Left colon (tissue), 2 donors: ENCODE measurements at places on chromosomes 3 and 15. TPM values are rescaled to one million over a fixed set of nuclear protein-coding genes. Genes with fewer than 3 reads are reported as not detected.

Gene ZIC1
- not detected for total RNA-seq

Gene NLGN1
- total RNA-seq = 2.0 TPM

Gene RAB6B
- 8.3 TPM for total RNA-seq

Gene SSUH2
- 1.6 TPM for total RNA-seq

Gene ADAMTSL3
- 1.6 TPM for total RNA-seq

Gene CACNA1D
- total RNA-seq = 19.3 TPM

Gene DNAJA4
- total RNA-seq = 36.7 TPM

Gene IQCF2
- not detected for total RNA-seq

Gene CLDN18
- not detected for total RNA-seq

Gene CDHR4
- total RNA-seq = 0.20 TPM

Gene ATP13A4
- 14.2 TPM for total RNA-seq

Gene CCK
- not detected for total RNA-seq

Gene SLC6A11
- total RNA-seq = not detected

Gene GREM1
- 13.7 TPM for total RNA-seq

Gene CSTA
- 1.1 TPM for total RNA-seq

Gene HYAL3
- 2.2 TPM for total RNA-seq

Gene TGM5
- not detected for total RNA-seq

Gene LRRC34
- total RNA-seq = 0.39 TPM

Gene CA12
- 255 TPM for total RNA-seq

Gene SMCO1
- total RNA-seq = not detected

Gene CASR
- 0.55 TPM for total RNA-seq

Gene NAALADL2
- 20.7 TPM for total RNA-seq

Gene CLK3
- total RNA-seq = 92.9 TPM

Gene GNAT1
- total RNA-seq = not detected

Gene GPR27
- 0.70 TPM for total RNA-seq

Gene CHRD
- 2.1 TPM for total RNA-seq

Gene STAB1
- 111 TPM for total RNA-seq

Gene GALNT15
- total RNA-seq = 11.1 TPM

Gene ALDH1A2
- 5.4 TPM for total RNA-seq

Gene XXYLT1
- total RNA-seq = 8.0 TPM

Gene PSMA4
- total RNA-seq = 127 TPM

Gene CYP1A2
- total RNA-seq = not detected

Gene ISLR
- total RNA-seq = 10.2 TPM

Gene SV2B
- total RNA-seq = 0.61 TPM

Gene GOLGA6L7
- total RNA-seq = not detected

Gene PSTPIP1
- total RNA-seq = 7.2 TPM

Gene DUOXA2
- total RNA-seq = 1.3 TPM

Gene AGTR1
- 5.4 TPM for total RNA-seq

Gene AVEN
- 11.4 TPM for total RNA-seq

Gene GAP43
- total RNA-seq = 0.61 TPM

Gene TEX9
- 7.6 TPM for total RNA-seq

Gene GRK7
- total RNA-seq = not detected

Gene IQCF5
- not detected for total RNA-seq

Gene GOLGA8S
- 0.09 TPM for total RNA-seq

Gene ZNF860
- total RNA-seq = 0.81 TPM

Gene CCRL2
- total RNA-seq = 19.4 TPM

Gene BFSP2
- total RNA-seq = not detected

Gene GABRR3
- not detected for total RNA-seq
